ENCODE measurements at places on chromosomes 3 and 15.
A peak's percentile ranks its signal among the peaks of the same experiment; 100 is the strongest.

DNA sequence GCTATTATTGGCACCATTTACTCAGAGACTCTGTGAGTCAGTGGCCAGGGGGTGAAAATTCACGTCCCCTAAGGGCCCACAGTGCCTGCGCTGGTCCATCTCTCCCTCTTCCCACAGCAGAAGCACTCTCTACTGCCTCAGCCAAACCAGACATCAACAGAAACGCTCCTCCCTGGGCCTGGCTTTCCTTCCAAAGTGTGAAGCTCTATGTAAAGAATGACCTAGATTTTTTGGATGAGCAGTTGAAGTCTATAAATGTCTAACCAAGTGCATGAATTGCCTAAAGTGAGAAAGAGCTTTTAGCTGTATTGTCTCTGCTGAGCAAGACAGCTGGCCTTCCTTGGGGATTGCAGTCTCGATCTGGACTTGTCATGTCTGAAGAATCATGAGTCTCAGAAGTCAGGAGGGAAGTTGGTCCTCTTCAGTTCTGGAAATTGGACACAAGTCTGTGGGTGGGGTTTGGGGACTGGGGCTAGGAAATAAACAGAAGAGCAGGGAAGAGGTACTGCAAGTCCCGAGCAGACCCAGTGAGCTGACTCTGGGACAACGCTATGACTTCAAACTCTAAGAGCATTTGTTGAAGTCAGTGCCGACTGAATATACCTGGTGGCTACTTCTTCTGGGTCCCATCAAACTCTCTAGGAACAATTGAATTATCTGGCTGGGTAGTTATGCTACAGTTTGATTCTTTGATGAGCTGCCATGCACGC is 29.0 kb downstream of the RASGRP1 start:
- DNase-seq: no peak

- DNase-seq: no peak
Measured at GRCh38 chr3:50947419-50947818, 272.7 kb downstream of the DOCK3 start.

- DNase-seq: peak; percentile 19
Measured at GRCh38 chr3:134527037-134527436, 41.2 kb downstream of the CEP63 start.

DNA sequence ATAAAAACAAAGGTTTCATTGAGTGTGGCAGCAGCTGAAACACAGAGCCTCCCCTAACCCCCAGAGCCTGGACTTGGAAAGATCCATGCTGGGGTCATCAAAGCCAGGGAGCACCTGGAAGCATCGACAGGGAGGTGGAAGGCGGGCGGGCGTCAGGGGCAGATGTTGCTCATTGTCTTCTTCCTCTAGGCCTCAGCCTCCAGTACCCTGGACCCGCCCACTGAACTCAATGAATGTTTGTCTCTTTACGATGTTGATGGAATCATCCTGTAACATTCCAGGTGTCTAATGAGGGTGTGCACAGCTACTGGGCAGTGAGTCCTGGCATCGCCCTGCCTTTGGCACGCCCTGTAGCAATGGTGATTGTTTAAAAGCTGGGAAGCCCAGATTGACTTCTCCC is 9.8 kb downstream of the GP5 start:
- DNase-seq: no peak

DNA sequence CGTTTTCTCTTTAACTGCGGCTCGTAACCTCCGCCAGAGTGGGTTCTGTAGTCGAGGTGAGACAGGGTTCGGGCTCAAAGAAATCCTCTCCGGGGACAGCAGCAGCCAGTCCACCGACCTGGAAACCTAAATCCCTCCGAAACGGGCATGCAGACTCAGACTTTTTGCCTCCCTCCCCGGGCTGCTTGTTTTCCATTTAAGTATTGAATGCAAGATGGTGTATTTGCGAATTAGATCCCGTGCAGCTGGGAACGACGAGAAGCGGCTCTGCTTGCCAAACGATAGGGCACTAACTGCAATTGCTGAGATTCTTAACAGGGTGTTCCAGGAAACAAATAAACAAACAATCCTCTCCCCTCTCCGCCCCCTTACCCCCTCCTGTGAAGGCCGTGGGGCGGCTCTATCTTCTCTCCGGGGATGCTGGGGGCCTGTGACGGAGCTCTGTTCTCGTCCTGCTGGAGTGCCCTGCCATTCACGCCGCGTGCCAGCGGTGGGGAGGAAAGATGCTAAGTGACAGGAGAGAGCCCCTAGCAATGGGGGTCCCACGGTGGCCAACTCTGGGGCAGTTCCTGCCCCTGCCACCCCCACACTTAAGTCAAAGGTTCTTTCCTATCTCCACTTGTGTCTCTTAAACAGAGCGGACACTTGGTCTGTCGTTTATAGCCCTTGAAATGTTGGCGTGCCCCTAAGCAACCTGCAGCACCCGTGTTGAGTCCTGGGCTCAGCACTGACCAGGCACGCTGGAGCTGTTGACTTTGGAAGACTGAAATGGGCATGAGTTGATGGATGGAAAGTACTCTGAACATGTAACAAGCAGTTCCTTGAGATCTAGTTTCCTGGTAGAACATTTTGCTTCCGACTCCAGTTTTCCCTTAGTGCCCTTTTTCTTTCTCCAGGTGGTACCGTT is 1.3 kb upstream of the ETV5 start:
- DNase-seq: no peak

DNA sequence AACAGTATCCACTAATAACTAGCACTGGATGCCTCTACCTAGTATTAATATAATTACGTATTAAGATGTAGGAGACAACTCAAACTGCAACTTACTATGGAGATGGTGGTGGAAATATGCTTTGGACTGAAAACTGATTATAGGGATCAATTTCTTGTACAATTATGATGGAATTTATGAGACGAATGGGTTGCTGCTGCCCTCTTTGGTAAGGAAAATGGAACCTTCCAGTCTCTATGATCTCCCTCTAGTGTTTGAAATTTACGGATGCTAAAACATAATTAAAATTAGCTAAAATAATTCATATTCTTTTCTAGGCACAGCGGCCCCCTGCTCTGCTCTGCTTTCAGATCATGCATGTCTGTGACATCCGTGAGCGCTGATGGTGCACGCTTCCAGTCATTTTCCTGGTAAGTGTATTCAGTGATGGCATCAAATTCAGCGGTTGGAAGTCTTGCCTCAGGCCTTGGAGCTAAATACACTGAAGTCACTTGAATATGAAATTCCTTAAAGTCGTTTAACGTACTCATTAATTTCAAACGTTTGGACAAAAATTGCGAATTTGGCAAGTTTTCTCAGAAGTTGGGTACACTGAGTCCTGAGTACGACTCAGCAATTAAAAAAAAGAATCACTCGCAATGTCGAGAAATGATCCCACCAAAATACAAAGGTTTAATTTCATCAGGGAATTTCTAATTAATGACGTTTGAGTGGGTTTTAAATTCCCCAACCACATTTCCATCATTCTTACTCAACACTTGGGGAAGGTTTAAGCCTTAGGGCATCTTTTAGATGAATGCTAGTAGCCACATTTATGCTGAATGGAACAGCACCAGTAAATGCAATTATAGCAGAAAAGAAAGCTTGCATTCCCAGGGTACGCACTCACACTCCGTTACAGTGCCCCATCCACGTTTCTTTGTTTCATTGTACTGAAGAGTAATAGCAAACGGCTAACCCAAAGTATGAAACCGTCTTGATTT is 132.6 kb downstream of the NR2F2 start:
- no peak for DNase-seq

- DNase-seq: no peak
Measured at GRCh38 chr3:149226776-149227175, 5.1 kb upstream of the CP start.

GRCh38 chr3:103052236-103052830 is 617.5 kb downstream of the ZPLD1 start:
- no peak for DNase-seq

GRCh38 chr15:62681939-62682896 is 360.3 kb upstream of the TPM1 start:
- DNase-seq: no peak

DNA sequence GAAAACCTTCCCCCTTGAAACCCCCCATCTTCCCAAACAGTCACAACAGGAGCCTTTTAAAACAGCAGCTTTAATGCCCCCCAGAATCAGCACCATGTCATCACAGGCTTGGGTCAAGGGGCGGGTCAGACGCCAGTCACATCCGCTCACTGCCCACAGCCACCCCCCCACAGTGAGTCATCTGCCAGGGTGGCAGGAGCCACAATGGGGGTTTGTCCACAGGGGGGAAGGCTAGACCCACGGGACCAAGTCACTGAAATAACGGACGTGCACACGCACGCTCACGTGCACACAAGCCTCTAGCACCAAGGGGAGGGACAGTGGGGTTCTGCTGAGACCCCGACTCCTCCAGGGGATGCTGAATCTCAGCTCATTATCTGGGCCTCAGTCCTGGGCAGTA is 441 bp upstream of the UCN2 start:
- no peak for DNase-seq

GRCh38 chr15:96363707-96364106 is 33.2 kb downstream of the NR2F2 start:
- DNase-seq: no peak

DNA sequence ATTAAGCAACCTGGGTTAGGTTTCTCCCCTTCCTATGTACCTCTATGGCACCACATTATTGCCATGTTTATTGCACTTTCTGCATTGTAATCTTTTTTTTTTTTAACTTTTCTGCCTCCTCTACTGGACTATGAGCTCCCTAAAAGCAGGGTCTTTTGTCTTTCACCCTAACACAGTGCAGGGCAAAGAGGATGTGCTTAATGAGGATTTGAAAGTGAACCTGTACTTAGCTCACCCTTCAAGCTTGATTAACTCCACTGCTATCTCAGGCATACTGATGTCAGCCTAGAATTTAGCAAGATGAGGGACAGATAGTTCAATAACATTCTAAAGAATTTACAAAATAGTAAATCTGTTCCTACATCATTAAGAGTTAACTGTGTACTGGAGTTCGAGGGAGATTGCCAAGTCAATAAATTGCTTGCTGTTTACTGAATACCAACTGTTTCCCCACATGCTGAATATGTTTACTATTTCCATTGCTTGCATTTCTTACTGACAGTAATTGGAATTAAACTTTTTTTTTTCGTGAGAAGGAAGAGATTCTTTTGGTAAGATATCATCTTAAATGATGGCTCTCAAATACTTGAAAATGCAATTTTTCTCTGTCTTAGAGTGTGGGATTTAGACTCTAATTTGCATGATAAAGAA is 15.7 kb upstream of the PPARG start:
- DNase-seq: no peak

DNA sequence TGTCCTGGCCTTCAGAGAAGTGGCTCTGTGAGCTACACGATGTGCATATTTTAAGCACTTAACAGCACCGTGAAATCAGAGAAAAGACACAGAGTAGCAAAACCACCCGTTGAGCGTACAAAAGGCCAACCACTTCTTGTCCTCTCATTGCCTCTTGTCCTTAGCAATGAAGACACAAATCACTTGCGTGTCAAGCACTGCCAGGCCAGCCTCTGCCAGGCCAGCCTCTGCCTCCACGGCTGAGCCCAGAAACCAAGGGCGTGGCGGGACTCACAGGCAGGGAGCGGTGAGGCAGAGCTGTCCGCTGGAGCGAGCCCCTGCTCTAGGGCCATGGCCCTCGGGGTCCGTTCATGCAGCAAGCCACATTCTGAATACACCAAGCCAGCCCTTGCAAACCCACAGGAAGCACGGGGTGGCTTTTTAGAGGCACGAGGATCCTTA is 4.0 kb downstream of the MUC4 start:
- no peak for DNase-seq

GRCh38 chr15:85973584-85974347 is 105.9 kb upstream of the AGBL1 start:
- DNase-seq: no peak

- DNase-seq: no peak
Measured at GRCh38 chr15:92902737-92903593, 2.8 kb downstream of the CHD2 start.

GRCh38 chr3:90015688-90016356 is 908.4 kb downstream of the EPHA3 start:
- DNase-seq: no peak

GRCh38 chr3:72280876-72281275 is 495.9 kb upstream of the PROK2 start:
- DNase-seq: no peak

- DNase-seq: no peak
Measured at GRCh38 chr3:48404440-48405342, 25.2 kb downstream of the PLXNB1 start.

DNA sequence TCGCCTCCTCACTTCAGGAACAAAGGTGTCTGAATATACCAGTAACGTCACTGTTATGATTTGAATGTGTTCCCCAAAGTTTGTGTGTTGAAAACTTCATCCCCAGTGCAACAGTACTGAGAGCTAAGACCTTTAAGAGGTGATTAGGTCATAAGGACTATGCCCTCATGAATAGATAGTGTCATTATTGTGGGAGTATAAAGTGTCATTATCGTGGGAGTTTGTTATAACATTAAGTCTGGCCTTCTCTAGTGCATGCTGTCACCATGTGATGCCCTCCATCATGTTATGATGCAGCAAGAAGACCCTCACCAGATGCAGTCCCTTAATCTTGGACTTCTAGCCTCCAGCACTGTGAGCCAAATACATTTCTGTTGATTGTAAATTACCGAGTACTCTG is 53.7 kb upstream of the TLE3 start:
- DNase-seq: no peak

- no peak for DNase-seq
Measured at GRCh38 chr3:11226042-11226370, 46.2 kb upstream of the ATG7 start.

- no peak for DNase-seq
Measured at GRCh38 chr3:165464736-165465135, 268.6 kb upstream of the SLITRK3 start.

GRCh38 chr3:184474897-184475296 is 86.7 kb upstream of the EPHB3 start:
- no peak for DNase-seq

DNA sequence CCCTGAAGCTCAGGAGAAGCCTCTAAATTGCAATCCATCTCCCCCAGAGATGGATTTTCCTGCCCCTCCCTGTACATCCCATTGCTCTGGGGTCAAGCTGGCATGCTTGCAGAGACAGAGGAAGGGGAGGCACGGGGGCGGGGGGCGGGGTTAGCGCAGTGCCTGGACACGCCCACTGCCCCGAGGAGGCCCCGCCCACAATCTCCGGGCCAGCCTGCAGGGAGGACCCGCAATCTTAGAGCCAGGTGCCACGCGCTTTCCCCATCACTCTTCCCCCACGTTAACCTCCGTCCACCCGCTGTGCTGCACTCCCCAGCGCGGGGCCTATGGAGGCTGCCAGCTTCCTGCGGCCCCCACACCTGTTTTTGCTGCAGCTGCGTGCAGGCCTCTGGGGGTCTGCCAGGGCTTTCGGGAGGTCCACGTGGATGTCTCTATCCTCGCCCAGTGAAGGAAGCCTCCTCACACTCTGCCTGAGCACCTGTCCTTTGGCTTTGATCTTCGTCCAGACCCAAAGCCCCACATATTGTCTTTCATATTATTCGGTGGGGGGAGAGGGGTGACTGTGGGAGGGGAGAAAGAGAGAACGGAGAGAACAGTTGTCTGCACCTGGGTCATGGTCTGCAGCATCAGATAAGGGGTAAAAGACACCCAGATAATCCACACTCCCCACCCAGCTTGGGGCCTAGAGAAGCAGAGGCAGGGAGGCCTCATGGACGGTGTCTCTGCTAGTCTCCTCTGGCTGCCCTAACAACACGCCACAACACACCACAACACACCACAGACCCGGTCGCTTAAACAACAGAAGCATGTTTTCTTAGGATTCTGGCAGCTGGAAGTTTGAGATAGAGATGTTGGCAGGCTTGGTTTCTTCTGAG is 118.0 kb upstream of the MEF2A start:
- no peak for DNase-seq

- DNase-seq: no peak
Measured at GRCh38 chr3:58688574-58688973, 22.0 kb upstream of the FAM3D start.

Data from stimulated activated CD4-positive, alpha-beta T cell treated with anti-CD3 and anti-CD28 coated beads, Interleukin-4, amount 100 ng/mL, for 48 hours (primary cell).